ENCODE measurements at places on chromosomes 11 and 22.

GRCh38 chr22:21665047-21665851 lies 563 bp upstream of the PPIL2 start:
- DNase-seq: no peak

- DNase-seq: no peak
These were observed 4.9 kb downstream of the GRK3 start for GRCh38 chr22:25569361-25569760.

DNA sequence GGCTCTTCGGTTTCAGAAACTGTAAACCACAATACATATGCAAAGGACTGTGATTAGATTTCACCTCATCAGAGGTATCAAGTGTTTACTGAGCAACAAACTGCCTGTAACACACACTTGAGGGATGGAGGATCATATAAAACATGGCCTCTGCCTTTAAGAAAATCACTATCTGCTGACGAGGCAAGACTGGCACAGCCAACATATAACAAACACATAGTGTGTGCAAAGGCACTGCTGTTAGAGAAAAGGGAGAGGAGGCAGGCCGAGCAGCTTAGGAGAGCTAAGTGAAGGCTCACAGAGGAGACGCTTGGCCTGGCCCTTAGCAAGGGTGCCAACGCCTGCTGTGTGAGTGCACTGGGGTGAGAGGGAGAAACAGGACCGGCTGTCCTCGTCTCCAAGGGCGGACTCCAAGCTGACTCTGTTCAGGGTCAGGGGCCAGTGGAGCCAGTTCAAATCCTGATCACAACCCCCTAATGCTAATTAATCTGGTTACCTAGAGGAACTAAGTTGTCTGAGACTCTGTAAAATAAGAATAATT lies 48.2 kb downstream of the LRFN4 start:
- DNase-seq: no peak

- DNase-seq: no peak
These were observed 4.9 kb downstream of the LMO1 start for GRCh38 chr11:8258784-8259183.

- DNase-seq: no peak
These were observed 186.0 kb upstream of the SOX6 start for GRCh38 chr11:16542353-16542752.

DNA sequence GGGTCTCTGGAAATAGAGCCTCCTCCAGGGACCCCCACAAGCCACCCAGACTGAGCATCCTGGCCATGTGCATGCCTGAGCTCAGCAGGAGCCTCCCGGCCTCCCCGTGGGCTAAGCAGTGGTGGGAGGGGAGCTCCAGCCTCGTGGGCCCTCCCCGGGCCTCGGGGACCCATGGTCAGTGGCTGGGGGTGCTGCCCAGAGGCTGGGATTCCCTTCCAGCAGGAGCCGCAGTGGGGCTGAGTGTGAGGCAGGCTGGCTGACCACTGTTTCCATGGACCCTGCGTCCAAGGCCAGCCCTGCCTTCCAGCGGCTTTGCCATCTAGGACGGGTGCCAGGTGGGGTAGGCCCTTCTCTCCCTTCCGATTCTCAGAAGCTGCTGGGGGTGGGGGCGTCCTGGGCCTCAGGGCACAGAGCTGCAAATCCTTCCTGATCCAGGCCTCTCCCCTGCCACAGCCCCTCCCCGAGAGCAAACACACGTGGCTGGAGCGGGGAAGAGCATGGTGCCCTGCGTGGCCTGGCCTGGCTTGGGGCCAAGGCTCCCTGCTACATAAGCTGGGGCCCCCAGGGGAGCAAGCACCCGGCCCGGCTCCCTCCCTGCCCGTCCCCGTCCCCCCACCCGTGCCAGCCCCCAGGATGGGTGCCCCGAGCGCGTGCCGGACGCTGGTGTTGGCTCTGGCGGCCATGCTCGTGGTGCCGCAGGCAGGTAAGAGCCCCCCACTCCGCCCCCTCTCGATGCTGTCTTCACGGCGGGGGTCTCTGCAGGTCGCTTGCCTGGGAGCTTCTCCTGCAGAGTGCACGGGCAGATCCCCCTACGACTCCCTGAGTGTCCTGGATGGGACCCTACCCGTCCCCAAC lies at the start of gene MUC5B:
Gene MUC5B, plus strand, starts transcription at position 576 of the 855 bp plus-strand sequence. Its CDS starts 58 bp downstream, at position 634.
- DNase-seq: no peak

DNA sequence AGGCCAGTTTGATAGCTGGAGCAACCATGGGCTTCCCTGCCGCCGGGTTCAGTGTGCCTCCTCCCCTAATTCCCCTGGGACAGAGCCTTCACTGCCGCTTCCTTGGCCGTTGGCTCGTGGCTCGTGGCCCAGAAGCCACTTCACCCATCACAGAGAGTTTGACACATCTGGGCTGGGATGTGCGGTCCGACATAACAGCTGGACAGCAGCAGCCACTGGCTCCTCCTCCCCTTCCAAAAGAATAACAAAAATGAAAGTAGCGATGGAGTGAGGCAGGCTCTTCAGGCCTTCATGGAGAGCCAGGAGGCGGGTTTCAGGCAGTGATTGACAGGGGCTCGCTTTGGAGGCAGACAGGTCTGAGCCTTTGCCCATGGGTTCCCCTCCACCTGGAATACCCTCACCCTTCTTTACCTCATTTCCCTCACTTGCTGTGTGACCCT lies 8.2 kb downstream of the CREB3L1 start:
- no peak for DNase-seq

DNA sequence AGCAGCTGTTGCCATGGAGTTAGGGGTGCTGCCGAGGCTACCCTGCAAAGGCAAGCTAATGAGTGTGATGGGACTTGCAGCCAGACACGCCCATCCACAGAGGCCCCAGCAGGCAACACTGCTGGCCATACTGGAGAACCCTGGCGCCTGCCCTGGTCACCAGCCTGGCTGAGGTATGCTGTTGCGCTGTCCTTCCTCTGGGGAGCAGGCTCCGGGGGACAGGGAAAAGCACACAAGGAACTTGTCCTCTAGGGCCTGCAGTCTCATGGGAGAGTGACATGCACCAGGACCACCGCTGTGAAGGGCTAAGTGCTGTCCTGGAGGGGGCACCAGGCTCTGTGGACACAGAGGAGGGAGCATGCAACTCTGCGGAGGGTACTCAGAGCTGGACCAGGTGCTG lies 35.8 kb downstream of the TOM1 start:
- no peak for DNase-seq

DNA sequence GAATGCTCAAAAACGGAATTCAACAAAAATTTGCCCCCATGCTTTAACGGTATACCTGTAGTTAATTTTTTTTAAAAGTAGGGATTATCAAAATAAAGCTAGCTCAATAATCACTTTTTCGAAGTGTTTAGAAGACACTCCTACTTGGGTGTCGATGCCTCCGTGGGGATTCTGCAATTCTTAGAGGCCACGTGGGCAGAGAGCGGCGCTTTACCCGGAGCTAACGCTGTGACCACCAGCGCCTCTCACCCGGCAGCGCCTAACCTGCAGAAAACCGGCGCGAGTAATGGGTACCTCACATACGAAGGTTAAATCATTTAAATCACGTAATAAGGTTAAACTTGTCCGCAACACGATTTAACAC lies 583 bp downstream of the TAF1D start:
- DNase-seq: no peak

DNA sequence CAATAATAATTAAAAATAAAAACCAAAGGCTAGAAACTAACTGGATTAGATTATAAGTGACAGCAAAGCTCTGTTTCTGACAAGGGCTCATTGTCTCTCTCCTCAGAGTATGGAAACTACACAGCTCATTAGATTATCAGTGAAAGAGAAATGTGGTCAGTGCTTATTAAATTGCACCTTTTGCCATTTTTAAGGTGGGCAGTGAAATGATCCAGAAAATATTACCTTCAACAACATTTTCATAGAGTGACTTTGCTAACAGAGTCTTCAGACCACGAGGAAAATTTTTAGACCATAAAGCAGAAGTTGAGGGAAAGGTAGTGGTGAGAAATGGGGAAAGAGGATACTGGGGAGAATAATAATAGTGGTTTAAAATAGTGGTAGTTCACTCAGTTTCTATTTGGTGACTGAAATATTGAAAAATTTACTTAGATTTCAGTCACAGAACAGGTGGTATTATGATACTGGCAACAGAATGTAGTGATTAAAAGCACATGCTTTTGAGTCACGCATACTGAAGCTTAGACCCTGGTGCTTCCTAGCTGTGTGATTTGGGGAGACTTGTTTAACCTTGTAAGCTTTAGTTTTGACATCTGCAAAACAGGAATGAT lies 684.0 kb upstream of the CCDC90B start:
- no peak for DNase-seq

DNA sequence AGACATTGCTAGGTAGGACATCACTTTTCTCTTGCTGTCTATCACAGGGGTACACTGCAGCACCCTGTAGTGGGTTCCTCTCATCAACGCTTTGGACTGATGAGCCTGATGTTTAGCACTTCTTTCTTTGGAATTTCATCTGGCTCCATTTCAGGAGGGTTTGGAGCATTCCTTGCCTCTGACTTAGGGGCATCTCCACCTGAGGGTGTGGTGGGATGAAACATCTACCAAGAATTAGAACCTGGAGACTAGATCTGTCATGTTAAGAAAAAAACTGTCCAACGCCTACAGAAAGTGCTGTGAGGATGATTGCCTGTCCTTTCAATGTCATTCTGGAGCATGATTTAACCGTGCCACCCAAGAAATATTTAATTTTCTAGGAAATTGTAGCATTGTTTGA lies 648.4 kb downstream of the ETS1 start:
- DNase-seq: no peak

DNA sequence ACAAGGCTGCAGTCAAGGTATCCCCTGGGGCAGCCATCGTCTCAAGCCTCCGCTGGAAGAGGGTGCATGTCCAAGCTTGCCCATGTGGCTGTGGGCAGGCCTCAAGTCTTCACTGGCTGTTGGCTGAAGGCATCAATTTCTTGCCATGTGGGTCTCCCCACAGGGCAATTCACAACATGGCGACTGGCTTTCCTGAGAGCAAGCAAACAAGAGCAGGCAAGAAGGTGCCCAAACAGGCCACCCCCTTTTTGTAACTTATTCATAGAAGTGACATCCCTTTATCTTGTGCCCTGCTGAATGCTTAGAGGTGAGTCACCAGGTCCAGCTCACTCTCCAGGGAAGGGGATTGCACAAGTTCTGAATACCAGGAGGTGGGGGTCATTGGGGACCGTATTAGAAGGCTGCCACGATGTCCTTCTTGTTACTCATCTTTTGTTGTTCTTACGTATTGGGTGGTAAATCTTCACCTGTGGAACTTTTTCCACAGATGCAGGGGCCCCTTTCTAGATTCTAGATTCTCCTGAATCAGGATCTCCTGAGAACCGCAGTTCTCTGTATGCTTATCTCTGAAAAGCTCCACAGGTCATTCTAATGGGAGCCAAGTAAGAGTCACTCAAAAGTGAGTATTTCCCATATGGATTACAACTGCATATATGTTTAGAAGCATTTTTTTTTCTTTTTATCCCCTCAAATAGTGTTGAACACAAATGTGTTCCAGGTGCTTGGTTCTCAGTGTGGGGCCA lies 44.2 kb upstream of the MICAL2 start:
- DNase-seq: no peak

DNA sequence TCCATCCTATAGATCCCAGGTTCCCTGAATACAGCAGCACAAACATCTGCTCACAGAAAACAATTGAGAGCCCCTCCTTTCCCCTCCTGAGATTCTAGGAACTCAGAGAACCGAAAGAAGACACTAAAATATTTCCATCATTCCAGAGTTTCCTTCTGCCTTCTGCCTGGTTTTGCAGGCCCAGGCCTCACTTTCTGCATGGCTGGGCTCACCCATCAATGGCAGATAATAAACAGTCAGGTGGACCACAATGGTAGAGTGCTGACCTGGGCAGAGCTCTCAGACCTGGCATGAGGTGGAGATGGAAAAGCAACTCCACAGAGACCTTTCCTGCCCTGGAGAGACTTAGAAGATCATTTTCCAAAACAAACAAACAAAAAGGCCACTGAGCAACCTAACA lies 389.1 kb downstream of the NXPE2 start:
- DNase-seq: no peak

DNA sequence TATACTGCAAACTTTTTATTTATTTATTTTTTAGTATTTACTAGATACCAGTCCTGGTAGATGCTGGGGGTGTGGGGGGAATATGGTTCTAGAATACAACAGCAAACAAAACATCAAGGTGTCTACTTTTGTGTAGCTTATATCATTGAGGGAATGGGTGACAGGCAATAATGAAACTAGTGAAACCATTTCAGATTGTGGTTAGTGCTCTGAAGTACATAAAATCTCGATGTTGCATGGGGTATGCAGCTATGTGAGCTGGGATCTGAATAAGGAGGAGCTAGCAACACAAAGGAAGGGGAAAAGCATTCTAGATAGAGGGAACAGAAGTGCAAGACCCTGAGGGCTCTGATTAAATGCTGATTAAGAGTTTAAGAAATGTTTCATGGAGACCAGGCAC lies 103.5 kb downstream of the WT1 start:
- DNase-seq: no peak

GRCh38 chr11:72396041-72396440 lies 38.3 kb downstream of the CLPB start:
- DNase-seq: no peak

- DNase-seq: no peak
These were observed 17.4 kb downstream of the LRRC32 start for GRCh38 chr11:76653012-76653673.

DNA sequence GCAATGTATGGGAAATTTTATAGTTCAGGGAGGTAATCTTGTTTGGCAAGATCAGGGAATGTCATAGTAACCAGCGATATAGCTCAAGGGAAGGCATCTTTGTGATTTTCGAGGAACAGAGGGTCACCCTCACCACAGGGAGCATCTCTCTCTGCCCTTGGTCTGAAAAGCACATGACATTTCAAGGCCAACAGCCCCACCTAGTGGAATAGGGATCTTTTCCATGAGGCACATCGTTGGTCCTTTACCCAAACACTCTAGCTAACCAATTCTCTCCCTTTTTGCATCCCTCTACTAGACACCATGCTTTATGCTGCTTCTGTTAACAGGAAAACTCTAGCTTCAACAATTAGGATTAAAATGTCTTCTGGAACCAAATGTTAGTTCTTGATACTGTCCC lies 179.0 kb downstream of the GRM5 start:
- peak; percentile 37 for DNase-seq

All from iPS DF 6.9 (cell line).